ENCODE measurements at places on chromosomes 3 and 15.

DNA sequence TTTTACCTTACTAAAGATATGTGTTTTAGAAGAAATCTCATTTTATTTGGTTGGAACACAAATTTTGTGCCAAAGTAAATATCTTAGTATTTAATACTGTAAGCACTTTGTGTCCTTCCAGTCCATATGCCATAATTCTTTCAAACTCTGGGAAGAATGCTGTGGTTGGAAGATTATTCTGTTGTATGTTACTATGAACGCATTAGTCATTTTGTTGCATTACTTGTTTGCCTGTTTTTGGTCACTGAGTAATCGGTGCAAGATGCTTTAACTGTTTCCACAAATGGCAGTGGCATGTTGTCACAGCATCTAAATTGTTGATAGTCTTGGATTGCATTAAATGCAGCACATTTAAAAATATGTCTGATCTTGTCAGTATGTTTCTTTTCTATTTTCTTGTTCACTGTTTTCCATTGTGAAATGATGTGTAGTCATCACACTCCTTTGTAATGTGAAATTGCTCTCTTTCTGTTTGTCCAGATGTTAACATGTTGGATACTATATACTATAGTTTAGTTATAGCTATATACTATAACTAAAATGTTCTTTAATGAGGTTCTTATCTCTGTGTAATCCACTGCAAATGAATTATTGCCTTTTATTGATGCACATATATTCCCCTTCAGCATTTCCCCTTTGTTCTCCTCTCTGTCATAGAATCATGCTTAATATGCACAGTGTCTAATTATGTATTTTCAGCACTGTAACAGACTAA lies 89.9 kb upstream of the FLNB start:
- no peak for DNase-seq

GRCh38 chr3:84136425-84136824 lies 822.4 kb upstream of the CADM2 start:
- DNase-seq = no peak

DNA sequence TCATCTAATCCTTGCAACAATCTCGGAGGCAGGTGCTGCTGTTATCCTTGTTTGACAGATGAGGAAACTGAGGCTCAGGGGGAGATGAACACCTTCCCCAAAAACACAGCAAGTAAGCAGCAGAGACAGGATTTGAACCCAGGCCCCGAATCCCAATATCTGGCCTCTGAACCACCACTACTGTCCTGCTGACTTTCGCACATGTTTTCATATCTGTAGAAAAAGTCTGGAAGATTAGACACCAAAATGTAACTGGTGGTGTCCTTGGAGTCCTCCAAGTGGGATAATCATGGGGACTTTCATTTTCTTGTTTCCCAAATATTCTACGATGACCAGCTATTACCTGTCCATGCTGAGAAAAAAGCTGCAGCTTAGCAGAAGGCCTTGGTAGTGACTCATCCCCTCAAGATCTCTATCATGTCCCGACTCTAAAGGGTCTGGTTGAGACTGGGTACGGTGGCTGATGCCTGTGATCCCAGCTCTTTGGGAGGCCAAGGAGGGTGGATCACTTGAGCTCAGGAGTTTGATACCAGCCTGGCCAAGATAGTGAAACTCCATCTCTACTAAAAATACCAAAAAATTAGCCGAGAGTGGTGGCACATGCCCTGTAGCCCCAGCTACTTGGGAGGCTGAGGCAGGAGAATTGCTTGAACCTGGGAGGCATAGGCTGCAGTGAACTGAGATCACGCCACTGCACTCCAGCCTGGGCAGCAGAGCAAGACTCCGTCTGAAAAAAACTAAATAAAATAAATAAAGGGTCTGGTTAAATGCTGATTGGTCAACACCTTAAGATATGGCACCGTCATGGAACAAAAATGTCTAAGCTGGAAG lies 8.6 kb downstream of the IRAK2 start:
- no peak for DNase-seq

GRCh38 chr15:96285729-96286254 lies 44.7 kb upstream of the NR2F2 start:
- DNase-seq = no peak

- no peak for DNase-seq
Measured at GRCh38 chr15:79640206-79640605, 208.1 kb downstream of the MINAR1 start.

DNA sequence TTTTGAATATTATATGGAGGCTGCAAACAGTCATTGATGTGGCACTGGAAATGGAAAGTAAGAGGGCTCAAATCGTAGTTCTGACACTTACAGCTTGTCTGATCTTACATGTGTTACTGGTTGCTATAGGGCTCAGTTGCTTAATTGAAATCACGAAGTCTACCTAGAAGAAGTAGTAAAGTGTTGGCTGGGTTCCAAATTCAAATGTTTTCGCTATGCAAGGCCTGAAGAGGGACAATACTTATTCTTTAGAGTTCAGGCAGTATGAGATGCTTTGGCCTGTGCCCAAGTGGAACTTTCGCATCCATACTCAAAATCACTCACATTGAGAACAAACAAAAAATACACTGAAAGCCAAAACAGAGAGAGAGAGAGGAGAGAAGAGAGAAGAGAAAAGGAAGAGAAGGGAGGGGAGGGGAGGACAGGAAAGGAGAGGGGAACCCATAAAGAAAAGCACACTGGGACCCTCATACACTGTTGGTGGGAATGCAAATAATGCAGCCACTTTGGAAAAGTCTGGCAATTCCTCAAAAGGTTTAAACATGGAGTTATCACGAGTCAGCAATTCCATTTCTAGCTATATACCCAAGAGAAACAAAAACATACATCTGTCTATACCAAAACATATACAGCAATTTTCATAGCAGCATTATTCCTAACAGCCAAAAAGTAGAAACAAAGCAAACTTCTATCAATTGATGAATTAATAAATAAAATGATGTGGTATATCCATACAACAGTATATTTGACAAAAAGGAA lies 2.9 kb upstream of the FXR1 start:
- no peak for DNase-seq

GRCh38 chr3:37114251-37115145 lies 59.9 kb downstream of the LRRFIP2 start:
- DNase-seq = peak; percentile 16

- DNase-seq = no peak
Measured at GRCh38 chr3:35295906-35296305, 343.4 kb upstream of the ARPP21 start.

GRCh38 chr15:73809728-73810501 lies 56.8 kb upstream of the INSYN1 start:
- DNase-seq = no peak

- DNase-seq = no peak
Measured at GRCh38 chr3:16404349-16404895, 109.1 kb downstream of the RFTN1 start.

DNA sequence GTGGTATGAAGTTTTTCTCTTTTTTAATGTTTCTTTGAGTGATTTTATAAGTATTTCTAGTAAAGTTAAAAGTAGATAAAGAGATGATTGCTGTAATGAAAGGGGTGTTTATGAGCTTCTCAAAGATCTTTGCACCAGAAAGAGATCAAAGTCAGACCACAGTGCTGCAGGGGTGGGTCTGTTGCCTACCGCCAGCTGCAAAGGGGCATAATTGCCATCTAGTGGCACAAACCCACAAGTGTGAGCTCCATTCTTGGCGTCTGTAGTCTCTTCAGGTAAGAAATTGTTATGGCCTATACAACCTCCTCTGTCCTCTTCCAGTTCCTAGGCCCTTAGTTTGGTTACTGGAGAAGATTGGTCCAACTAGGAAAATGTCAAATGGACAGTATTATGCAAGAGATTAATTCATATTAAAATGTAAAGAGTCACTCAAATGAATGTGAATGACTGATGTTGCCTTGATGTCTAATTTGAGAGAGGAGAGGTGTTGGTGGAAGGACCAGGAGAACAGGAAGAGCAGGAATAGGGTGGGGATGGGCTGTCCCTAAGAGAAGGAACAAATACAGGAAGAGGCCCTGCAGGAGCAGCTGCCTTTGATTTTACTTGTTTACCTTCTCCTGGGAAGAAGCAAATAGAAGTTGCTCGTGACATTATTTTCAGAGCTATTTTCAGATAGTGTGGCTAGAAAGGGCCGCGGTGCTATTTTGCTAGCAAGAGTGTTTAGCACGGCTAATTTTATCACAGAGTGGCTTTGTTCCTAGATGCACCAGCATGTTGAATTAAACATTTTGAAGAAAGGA lies 53.0 kb upstream of the GSK3B start:
- DNase-seq = peak; percentile 40

DNA sequence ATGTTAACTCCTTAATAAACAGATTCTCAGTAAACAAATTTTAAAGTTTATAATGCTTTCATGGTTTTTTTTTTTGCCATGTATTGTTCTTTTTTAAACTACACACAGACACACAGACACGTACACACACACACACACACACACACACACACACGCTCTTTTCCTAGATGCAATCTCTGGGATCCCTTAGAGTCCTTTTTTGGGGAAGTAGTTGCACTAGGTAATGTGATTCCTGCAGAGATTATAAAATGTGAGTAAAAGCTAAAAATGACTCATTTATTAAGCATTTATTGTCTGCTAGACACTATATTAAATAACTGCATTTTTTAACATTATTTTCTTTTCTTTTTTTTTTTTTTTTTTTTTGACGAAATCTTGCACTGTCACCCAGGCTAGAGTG lies 19.9 kb downstream of the NDUFB5 start:
- DNase-seq = no peak

GRCh38 chr3:65979731-65980130 lies 59.0 kb downstream of the MAGI1 start:
- no peak for DNase-seq

GRCh38 chr3:64144241-64144900 lies 80.9 kb downstream of the PRICKLE2 start:
- no peak for DNase-seq

DNA sequence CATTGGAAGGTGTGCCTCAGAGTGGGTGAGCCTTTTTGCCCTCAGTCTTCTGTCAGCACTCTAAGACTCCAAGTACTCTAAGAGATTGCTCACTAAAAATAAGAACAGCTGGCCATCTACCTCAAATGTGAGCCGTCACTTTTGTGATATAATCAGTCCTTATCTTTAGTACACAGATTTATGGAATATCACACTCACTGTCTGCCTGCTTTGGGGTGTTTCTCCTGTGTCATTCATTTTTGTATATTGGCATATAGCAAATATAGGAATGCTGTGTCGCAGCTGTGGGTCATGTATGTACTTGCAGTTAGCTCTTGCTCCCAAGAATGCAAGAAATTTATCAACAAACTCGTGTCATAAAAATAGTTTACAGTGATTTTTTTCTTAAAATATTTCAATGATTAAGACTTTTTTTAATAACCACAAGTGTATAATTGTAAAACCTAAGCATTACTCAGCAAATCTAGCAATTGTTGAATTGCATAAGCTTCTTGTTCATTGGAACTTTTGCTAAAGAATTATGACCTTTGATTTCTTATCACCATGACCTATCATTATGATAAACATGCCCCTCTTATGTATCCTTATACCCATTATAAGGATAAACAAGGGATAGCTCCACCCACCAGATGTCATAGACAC lies 18.8 kb downstream of the SETD5 start:
- DNase-seq = no peak

DNA sequence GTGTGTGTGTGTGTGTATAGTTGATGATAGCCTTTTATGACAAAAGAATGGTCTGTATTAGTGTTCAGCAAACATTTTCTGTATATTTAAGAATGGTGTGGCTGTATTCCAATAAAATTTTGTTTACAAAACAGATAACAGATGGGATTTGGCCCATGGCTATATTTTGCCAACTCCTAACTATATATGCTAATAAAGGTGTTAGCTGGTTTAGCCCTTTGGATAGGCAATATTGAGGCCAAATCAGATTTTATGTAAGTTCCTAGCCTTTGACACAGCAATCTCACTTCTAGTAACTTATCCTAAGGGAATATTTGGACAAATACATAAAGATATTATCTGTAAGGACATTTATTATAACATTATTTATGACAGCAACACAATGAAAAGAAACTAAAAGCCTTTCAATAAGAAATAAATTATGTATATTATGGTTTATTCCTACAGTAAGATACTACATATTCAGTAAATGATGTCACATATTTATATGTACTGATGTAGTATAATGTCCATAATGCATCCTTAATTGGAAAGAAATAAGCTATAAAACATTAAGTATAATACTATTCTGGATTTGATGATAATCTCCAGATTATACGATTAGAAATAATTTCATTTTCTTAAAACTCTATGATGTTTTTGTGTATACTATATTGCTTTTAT lies 264.0 kb downstream of the RBMS3 start:
- DNase-seq = no peak

DNA sequence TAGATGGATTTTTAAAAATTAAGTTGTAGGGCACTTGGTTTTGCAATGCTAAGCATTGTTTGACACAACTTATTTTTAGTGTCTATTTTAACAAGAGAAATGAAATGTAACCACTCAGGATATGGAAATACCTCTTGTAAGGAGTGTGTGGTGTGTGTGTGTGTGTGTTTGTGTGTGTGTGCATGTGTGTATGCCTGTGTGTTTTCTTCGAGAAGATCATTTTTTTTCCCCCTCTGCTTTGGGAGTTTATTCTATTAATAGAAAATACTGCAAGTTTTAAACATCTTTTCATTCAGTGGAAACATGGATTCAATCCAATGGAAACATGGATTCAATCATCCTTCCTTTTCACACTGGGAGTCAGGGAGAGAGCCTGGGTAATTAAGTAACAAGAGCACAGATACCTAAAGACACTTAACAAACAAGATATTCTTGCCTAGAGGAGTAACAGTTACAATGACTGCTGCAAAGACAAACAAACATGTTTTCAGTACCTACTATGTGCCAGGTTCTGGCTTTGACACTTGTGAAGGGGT lies 567.2 kb upstream of the TBL1XR1 start:
- no peak for DNase-seq

DNA sequence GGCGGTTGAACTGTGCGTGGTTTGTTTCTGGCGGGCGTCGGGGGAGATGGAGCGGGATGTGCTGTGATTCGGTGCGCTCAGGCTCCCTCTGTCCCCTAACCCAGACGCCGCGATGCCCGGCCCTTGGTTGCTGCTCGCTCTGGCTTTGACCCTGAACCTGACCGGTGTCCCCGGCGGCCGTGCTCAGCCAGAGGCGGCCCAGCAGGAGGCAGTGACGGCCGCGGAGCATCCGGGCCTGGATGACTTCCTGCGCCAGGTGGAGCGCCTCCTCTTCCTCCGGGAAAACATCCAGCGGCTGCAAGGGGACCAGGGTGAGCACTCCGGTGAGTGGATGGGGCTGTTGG lies 1.2 kb downstream of the TRH start:
- no peak for DNase-seq

- DNase-seq = peak; percentile 76
Measured at GRCh38 chr3:129824926-129825541, 68.5 kb downstream of the TMCC1 start.

GRCh38 chr3:73572368-73572767 lies 52.4 kb downstream of the PDZRN3 start:
- no peak for DNase-seq

All from activated CD4-positive, alpha-beta T cell treated with anti-CD3 and anti-CD28 coated beads, Interleukin-2, Interleukin-6, amounts not matched to agents 100 ng/mL and 50 ng/mL, durations not matched to agents 16 hours and 8 hours (primary cell).